ENCODE measurements at places on chromosomes 6 and 20.

GRCh38 chr20:2602746-2603145 is 49.7 kb upstream of the NOP56 start:
- no peak for DNase-seq

- no peak for DNase-seq
Measured at GRCh38 chr6:38867726-38868125, 152.6 kb downstream of the DNAH8 start.

DNA sequence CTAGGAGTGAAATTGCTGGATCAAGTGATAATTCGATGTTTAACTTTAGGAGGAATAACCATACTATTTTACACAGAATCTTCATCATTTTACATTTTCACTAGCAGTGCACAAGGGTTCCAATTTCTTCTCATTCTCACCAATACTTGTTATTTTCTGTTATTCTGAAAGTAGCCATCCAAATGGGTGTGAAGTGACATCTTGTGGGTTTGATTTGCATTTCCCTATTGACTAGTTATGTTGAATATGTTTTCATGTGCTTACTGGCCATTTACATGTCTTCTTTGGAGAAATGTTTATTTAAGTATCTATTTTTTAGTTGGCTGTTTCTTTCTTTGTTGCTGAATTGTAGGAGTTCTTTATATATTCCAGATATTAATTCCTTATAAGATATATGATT is 164.3 kb downstream of the CD109 start:
- DNase-seq = no peak

- DNase-seq = no peak
Measured at GRCh38 chr6:139994998-139995397, 620.5 kb upstream of the CITED2 start.

DNA sequence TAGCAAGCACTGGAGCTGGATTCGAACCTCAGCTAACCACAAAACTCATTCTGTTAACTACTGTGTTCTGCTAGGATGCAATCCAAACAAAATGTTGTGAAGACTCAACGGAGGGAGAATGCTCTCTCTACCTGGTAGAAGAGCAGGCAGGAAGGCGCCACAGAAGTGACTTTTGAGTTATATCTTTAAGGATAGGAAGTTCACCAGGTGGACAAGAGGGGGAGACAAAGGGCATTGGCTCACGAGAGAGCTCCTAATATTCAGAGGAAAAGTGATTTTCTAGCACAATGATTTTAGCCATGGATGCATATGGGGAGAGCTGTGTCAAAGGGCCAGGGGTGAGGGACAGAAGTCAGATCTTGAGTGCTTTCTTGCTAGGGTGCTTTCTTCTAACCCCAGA is 108.4 kb upstream of the MAFB start:
- DNase-seq = no peak

DNA sequence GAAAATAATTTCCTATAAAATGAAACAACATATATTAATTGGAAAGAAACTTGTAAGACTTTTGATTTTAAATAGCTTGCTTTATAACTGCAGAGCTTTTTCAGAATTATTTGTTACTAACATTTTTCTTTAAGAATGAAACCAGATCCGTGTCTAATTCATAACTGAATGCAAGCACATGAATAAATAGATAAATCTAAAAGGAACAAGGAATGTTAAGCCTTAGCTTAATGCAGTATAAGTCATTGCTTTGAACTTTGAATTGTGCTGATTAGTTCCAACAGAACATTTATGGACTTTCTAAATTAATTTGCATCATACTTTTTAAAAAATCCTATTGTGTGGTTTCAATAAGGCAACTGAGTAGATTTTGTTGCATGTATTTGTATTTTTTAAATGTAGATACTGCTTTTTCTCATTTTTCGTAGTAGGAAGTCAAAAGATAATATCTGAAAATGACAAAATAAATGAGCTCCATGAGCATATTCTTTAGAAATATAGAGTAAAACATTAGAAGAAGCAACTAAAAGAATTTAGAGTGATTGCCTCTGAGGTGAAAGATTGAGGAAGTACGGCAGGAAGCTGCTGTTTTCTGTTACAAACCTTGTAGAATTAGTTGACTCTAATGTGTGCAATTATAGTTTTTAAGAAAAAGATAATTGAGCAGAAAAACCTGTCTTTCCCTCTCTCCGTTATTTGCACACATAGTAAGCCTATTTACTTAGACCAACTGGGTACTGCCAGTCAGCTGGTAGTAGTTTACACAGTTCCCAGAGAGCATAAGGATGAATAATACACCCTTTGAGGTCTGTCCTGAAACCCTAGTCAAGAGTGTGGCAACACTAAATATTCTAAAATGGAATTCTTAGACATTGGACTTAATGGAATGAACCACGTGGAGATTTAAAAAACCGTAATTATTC is 32.6 kb upstream of the SLC35D3 start:
- no peak for DNase-seq

DNA sequence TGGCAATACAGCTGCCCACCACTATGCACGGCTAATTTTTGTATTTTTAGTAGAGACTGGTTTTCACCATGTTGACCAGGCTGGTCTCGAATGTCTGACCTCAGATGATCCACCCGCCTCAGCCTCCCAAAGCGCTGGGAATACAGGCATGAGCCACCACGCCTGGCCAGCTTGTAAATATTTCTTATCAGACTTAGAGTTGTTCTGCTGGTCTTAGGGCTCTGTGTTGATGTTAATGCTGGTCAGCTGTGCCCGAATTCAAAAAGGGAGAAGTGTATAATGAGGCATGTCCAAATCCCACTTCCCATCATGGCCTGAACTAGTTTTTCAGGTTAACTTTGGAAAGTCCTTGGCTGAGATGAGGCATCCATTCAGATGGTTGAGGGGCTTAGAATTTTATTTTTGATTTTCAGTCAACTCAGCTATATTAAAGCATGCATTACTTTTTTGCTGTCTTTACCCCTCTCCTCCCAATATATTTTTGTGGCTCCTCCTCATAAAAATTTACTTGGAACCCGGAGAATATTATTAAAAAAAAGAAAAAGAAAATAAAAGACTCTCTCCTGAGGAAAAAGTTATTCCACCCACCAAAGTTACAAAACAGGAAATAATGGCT is 47.7 kb downstream of the ADAT2 start:
- DNase-seq = no peak

DNA sequence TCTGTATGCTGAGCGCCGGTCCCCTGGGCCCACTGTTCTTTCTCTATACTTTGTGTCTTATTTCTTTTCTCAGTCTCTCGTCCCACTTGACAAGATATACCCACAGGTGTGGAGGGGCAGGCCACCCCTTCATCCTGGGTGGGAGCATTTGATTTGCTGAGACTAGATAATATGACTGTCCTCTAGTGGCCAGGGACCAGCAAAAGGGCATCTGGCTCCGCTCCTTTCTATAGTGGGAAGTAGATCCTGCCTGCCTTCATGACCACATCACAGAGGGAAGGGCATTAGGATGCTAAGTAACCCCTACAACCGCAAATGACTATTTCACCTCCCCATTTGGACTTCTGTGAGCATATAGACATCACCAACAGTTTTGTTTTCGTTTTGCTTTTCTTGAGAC is 64.5 kb downstream of the TRMT6 start:
- no peak for DNase-seq

DNA sequence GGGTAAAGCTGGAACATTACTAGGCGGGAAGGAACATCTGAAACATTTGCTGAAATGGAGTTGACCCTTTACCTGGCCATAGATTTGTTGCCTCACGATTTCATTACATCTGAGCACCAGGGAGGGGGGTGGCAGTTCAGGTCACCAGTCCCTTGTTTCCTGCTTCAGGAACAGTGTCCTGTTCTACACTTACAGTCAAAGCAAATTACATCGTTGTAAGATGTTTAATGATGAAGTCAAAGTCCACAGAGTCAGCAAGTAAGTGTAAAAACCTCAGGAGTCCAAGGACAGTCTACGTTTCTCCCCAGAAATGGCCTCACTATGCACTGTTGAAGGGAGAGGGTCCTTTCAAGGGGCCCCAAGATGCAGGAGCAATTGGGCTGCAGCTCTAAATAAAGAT is 8.9 kb upstream of the MICB start:
- no peak for DNase-seq

- DNase-seq = no peak
Measured at GRCh38 chr20:1623501-1624205, 3.8 kb upstream of the SIRPB1 start.

DNA sequence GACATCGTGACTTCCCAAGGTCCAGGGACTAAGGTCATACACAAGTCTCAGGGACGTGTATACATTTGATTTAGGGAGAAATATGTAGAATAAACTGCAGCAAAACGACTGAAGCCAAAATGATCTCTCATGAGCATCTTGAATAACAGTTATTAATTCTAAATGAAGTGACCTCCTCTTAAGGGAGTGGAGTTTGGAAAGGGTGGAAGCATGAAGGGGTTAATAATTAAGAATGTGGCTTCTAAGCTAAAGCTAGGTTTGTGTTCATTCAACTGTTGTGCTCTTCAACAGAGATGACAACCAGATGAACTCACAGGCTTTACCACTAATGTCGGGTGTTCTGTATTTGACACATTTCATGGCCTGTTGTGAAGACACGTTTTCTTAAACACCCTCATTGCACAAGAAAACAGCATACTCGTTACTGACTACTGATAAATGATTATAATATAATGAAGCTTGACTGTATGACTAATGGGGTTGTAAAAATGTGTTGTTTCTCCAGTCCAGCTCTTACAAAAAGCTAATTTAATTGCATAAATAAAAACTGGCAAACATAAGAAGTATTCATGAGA is 1.5 kb downstream of the PPP1R14C start:
- no peak for DNase-seq

- no peak for DNase-seq
Measured at GRCh38 chr6:75155631-75156030, 50.2 kb downstream of the COL12A1 start.

DNA sequence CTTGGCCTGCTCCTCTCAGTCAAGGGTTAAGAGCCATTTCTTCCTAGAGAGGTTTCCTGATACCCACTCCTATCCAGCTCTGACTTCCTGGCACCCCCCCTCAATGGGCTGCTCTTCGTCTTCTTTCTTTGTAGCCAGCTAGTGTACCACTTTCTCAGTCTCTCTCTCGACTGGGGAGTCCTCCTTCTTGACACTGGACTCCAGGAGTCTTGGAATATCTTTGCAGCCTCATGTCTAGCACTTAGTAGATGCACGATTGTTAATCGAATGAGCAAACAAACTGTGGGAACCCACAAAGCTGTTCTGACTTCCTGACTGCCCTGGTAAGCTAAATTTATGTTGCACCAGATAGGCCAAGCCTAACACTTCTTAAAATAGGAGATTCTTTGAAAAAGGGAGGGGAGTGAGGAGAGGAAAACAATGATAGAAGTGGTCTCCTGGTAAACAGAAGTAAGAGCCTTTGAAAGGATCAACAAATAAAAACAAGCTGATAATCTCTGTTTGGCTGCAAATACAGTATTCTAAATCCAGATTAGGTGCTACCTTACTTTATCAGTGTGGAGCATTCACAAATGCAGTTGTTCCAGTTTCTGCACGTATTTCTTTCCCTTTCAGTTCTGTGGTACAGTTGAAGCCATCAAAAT is 160.1 kb upstream of the CITED2 start:
- DNase-seq = no peak

DNA sequence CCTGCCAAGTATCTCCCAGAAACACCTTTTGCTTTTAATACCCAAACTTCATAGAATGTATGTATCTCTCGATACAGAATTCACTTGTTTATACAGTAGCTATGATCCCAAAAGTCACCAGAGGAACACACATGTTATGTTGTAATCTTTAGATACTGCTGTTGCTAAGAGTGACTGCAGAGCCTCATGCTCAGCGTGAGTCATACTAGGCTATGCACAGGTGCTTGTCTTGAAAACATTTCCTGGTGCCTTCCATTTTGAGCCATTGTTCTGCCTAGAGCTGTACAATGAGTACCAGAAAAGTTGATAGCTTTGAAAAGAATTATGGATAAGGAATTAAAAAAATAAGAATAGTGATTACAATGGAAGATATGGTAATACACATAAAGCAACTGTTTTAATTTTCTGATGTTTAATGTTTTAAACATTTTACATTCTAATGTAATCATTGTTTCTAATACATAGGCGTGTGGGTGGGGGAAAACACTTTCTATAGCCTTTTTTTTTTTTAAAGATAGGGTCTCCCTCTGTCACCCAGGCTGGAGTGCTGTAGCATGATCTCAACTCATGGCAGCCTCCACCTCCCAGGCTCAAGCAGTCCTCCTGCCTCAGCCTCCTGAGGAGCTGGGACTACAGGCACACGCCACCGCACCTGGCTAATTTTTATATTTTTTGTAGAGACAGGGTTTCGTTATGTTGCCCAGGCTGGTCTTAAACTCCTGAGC is 79.4 kb downstream of the CD24 start:
- no peak for DNase-seq

DNA sequence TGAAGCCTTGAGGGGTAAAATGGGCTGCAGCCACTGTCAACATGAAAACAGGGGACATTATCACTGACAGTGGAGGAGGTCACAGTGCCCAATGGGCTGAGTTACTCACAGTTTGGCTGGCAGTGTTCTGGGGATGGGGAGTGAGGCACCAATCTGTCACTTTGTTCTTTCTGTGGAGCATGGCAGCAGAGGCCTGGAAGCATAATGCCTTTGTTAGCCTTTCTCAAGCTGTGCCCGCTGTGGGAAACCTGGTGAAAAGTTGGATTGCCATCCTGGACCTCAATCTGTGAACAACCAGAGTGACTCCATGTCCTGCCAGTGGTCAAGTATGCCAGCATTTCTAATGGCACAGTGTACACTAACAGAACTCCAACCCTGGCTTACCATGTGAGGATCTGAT is 143.6 kb downstream of the OR2B2 start:
- DNase-seq = no peak

DNA sequence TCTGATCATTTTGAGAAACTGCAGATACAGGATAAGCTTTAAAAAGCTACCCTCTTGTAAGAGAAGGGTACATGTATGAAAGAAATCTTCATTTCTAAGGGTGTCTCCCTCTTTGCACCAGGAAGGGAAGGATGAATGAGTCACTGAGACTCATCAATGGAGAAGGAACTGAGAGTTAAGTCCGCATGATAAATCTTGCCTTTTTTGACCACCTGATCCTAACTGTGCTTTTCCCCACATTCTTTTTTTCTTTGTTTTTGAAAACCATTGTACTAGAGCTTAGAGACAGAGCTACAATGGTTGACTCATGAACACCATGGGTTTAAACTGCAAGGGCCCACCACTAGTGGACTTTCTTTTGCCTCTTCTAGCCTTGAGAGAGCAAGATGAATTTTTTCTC is 353.0 kb upstream of the RGS17 start:
- no peak for DNase-seq

DNA sequence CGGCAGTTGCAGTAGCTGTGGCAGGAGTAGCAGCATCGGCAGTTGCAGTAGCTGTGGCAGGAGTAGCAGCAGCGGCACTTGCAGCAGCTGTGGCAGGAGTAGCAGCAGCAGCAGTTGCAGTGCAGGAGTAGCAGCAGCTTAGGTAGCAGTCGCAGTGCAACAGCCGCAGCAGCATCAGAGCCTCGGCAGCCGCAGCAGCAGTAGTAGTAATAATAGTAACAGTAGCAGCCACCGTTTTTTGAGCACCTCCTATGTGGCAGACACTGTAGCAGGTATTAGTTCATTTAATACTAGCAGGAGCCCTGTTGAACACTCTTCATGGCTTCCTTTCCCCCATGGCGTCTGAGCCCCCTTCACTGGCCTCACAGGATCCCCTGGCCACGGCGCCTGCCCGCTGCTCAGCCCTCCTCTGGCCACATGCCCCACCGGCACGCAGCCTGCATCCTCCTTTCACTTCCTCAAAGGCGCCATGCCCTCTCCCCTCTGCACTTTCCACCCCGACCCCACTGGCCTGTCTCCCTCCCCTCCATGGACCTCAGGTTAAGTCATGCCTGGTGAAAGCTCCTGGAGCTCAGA is 19.1 kb upstream of the IRF4 start:
- no peak for DNase-seq

- no peak for DNase-seq
Measured at GRCh38 chr6:98239057-98239456, 595.3 kb upstream of the POU3F2 start.

All from stimulated activated CD8-positive, alpha-beta memory T cell treated with anti-CD3 and anti-CD28 coated beads, Interleukin-15, amount 100 ng/mL, for 4 hours (primary cell).